Caki2 (cell line): ENCODE measurements at places on chromosomes 16 and 17.

DNA sequence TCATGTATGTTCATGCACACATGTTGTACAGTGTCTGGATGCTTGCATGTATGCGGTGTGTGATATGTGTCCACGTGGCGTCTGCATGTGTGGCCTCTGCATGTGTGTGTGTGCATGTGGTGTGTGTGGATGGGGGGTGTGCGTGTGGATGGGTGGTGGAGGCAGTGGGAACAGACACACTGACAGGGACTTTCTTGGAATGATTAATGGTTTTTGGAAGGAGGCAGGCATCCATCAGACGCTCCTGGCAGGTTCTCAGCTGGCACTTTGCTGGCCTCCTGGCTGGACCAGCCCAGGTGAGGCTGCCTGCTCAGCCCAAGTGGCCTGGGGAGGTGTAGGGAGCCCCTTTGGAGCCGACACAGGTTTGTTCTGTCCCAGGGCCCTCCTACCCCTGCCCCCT, 121.2 kb upstream of the CIBAR2 start:
- no peak for DNase-seq

GRCh38 chr16:67025210-67025550, 3.8 kb upstream of the CBFB start:
- no peak for DNase-seq

- DNase-seq = no peak
Measured at GRCh38 chr16:87550495-87550961, 51.8 kb upstream of the JPH3 start.

GRCh38 chr17:72405662-72406230, 284.9 kb downstream of the SOX9 start:
- no peak for DNase-seq

DNA sequence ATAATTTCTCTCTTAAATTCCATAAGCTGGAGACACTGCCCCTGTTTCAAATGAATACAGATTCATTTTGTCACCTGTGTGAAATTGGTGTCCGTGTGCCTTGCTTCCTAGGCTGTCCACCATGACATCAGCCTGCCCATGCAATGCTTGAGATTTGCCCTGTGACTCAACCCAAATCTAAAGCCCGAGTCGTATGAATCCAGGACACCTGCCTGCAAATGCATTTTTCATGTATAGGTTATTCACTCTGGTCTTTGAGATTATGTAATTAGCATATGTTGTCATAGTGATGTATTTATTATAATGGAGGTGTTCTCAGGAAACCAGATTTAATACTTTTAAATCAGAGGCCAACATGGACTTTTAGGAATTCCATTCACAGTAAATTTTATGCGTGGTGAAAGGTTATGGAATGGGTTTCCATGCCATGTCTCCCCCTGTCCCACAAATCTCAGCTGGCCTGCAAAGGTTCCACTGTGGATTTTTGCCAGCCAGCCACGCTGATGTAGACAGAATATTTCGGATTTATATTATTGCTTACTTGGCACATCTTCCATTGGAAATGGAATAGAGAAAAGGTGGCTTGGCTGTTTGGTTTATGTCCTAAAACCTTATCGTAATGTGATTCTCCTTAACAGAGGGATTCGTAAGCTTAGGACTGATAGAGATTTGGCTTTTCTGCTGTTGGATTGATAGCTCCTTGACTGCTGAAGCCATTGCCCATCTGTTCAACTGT, 551.1 kb downstream of the WWOX start:
- DNase-seq = no peak

DNA sequence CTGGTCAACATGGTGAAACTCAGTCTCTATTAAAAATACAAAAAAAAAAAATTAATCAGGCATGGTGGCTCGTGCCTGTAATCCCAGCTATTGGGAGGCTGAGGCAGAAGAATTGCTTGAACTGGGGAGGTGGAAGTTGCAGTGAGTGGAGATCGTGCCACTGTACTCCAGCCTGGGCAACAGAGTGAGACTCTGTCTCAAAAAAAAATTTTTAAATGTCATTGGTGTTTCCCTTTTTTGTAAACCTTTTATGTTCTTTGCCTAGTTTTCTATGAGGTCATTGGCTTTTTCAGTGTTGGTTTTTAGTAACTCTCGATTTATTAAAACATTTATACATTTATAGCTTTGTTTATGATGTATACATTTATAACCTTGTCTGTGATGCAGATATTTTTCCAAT, 18.2 kb downstream of the NLRC5 start:
- DNase-seq = no peak

DNA sequence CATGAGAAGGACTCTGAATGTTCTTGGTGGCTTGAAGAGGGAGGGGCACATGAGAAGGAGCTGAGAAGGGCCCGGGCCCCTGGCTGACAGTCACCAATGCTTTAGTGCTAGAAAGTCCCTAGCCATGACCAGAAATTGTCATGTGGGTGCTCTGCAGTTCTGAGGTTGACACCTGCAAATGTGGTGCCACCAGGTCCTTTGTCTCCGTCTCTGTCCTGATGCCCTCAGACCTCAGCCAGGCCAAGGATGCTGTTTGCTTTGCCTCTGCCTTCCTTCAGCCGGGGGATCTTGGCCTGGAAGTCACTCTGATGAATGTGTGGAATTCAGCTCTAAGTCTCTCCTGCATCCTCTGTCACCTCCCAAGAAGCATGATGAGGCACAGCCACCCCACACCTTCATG, 63.6 kb downstream of the TNFRSF13B start:
- DNase-seq = no peak

GRCh38 chr16:15502041-15502725, 67.8 kb downstream of the BMERB1 start:
- peak; percentile 92 for DNase-seq

GRCh38 chr16:15043344-15043743, 12.5 kb downstream of the NTAN1 start:
- DNase-seq = no peak

GRCh38 chr17:42354956-42355843, 33.0 kb downstream of the STAT3 start:
- DNase-seq = no peak

- DNase-seq = no peak
Measured at GRCh38 chr17:42271779-42272035, 4.5 kb downstream of the STAT5B start.

DNA sequence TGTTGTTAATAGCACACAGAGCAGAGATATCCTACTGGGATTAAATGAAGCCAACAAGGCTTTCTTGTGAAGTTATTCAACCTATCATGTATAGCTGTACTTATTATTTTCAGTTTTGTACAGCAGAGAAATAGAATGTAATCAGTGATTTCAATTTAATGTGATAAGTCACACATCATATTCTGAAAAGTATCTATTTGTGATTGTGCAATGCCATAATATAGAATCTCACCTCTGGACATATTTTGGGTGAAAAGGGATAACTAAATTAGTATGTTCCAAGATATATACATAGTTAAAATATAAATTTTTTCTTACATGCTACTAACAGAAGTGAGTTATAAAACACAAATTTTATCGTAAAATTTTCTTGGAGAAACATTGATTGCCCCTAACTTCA, 544.3 kb upstream of the KIF2B start:
- no peak for DNase-seq

- DNase-seq = no peak
Measured at GRCh38 chr17:61586031-61586566, 4.9 kb downstream of the NACA2 start.

- no peak for DNase-seq
Measured at GRCh38 chr17:34665150-34665806, 85.9 kb downstream of the TMEM132E start.

DNA sequence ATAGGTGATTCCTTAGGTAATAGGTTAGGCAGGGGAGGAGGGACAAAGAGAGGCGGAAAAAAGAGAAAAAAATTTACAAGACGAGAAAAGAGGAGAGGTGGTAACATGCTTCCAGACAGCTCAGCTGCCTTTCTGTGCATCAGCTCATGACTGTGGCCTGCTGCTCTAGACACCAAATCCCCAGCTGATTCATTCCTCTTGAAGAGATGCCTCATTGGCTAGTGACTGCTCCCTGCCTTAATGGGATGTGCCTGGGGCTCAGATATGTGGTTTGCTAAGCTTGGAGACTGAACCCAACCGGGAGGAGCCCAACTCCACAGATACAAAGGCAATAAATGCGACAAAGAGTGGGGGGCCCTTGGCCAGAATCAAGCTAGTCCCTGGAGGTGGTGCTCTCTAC, 105.9 kb upstream of the FAM20A start:
- no peak for DNase-seq

- no peak for DNase-seq
Measured at GRCh38 chr16:4081521-4082021, 34.7 kb downstream of the ADCY9 start.

GRCh38 chr16:52545222-52545897, 1.6 kb downstream of the TOX3 start:
- no peak for DNase-seq

- DNase-seq = no peak
Measured at GRCh38 chr17:63399856-63400255, 46.2 kb downstream of the CYB561 start.

DNA sequence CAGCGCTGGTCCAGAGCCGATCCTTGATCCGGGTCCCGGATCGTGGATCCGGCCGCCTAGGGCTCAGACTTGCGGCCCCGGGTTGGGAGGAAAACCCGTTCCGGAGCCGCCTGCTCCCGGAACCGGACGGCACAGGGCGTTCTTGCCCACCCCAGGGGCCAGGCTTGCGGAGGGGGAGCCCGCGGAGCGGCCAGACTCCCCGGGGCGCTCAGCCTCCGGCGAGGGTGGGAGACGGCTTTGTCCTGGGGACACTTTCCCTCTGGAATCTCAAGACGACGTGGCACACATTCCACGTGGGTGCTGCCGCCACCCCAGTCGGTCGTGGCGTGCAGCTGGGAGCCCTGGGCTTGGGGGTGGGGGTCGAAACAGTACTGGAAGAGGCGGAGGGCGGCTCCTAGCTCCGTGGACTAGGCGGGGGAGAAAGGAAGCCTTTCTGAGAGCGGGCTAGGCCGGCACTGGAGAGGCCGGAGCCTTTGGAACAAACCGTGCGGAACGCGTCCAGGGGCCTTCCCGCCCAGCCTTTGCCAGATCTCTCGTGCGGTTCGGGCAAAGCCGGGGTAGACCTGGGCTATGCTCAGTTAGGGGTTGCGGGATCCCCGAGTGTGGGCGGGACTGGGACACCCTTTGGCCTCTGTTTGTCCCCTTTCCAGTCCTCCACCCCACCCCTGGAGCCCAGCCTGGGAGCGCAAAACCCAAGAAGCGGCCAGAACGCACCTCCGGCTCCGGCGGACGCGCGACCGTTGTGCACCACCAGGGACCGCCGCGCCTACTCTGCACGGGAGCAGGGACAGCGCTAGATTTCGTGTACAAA, 26.5 kb downstream of the SREBF1 start:
- DNase-seq = no peak

GRCh38 chr16:24996731-24997130, 18.4 kb downstream of the ARHGAP17 start:
- no peak for DNase-seq

- DNase-seq = no peak
Measured at GRCh38 chr16:81937305-81938038, 73.8 kb downstream of the SDR42E1 start.

- DNase-seq = no peak
Measured at GRCh38 chr16:47236716-47237115, 93.0 kb upstream of the NETO2 start.

GRCh38 chr17:44324092-44324570, 492 bp downstream of the SLC25A39 start:
- DNase-seq = no peak

DNA sequence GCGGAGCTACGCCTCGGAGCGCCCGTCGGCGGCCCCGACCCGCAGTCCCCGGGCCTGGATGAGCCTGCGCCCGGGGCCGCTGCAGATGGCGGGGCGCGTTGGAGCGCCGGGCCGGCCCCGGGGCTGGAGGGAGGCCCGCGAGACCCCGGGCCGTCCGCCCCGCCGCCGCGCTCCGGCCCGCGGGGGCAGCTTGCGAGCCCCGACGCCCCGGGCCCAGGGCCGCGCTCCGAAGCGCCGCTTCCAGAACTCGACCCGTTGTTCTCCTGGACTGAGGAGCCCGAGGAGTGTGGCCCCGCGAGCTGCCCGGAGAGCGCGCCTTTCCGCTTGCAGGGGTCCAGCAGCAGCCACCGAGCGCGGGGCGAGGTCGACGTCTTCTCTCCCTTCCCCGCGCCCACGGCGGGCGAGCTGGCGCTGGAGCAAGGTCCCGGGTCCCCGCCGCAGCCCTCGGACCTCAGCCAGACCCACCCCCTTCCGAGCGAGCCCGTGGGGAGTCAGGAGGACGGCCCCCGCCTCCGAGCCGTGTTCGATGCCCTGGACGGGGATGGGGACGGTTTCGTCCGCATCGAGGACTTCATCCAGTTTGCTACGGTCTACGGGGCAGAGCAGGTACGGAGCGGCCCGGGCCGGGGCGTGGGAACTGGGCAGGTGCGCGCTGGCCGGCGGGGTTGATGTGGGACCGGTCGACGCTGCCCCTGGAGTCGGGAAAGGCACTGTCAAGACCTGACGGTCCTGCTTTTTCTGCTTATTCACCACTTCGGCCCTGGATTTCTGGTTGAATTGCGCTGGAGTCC, 861 bp downstream of the RAB11FIP3 start:
- DNase-seq = no peak

- DNase-seq = no peak
Measured at GRCh38 chr16:64996641-64997040, 125.2 kb downstream of the CDH11 start.

DNA sequence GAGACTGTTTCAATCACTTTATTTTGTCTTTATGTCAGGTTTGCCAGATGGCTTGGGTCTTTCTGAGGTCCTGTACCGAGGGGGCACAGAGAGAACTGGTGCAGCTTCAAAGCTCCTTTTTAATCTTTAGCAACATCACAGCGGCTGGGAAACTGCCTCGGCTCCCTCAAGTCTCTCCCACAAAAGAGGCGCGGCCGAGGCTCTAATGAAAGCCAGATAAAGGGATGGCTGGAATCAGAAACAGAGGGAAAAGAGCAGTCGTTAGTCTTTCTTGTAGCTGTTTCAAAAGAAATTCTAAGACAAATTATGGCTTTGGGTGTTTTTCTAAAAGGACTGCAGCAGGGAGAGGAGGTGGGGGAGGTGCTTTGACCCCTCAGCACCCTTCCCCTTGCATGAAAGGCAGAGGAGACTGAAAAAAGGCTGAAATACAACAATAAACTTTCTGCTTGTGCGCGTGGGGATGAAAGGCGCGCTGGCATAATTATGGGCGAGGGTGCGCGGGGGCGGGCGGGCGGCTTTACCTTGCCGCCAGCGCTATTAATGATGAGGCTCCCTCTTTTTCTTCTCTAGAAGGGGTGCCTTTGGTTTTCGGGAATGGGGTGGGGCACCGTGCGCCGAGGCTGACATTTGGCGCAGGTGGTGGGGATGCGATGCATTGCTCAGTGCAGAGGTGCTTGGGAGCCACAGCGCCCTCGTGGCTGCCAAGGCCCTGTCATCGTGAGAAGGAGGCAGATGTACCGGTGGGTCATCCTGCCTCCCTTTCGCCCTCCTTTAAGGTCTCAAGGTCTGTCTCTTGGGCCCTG, 22.3 kb upstream of the BRD7 start:
- DNase-seq = no peak
